Activated CD4-positive, alpha-beta T cell treated with anti-CD3 and anti-CD28 coated beads, Interleukin-10, Interleukin-2, amounts not matched to agents 100 ng/mL and 50 ng/mL, durations not matched to agents 16 hours and 8 hours (primary cell): ENCODE measurements at places on chromosomes 2 and 18.

DNA sequence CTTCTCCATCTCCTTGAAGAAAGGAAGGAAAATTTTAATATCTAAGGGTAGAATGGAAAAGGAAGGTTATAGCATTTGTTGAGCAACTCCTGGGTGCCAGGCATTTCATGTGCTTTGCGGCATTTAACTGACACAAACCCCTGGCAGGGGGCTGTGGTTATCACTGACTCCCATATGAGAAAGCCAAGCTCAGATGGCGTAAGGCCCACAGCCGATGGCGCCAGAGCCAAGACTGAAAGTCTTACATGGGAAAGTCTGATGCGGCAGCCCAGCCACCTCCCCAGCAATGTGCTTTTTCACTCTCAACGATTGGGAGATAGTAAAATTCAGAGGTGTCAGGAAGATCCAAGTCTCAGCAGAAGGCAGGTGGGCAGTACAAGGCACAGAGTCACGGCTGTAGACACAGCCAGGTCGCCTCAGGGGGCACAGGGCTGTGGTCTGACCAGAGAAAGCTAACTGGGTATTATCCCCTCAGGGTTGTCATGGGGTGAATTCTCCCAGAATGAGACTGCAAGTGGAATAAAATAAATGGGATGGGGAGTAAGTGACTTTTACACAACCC, 324.2 kb upstream of the NCKAP5 start:
- DNase-seq = no peak

DNA sequence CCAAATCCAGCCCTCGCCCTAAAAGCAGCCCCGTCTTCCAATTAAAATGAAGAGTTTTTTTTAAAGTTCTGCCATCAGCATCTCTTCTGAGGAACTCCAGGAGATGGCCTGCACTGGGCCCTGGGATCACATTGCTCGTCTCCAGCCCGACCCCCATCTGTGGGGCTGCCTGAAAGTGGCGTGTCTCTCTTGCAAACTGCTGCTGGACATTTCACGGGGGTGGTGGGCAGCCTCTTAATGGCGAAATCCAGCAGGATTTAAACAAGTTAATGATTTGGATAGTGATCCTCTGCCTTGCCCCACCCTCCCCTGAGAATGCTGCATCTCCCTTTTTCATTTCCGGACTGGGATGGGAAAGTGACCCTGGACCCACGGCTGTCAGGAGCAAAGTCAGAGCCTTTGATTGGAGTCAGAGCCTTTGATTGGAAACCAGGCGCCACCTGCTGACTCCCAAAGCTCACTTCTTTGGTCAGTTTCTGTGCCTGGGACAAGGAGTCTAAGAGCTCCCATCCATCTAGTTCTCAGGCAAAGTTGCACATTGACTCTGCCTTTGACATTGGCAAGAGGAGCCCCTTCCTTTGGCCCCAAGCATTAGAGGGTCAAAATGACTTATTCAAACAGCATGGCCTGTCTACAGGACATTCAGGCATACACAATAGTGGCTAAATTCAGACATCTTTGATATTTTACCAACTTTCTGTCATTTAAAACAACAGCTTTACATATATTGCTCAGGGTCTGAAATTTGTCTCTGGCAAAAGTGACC, 155.2 kb downstream of the SH3BP4 start:
- DNase-seq = peak; percentile 4

DNA sequence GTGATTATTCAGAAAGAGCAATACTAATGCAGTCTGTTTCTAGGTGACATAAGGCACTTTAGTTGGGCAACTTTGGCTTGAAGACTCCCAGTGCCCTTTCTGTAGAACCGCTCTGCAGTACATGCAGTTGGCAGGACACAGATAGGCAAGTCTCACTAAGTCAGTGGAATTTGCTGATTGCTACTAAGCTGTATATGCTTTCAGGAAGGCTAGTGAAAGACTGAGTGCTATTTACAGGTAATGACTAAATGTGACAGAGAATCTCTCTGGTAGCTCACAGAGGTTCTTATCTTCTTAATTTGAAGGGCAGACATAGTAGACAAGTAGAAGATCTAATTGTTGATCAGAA, 243.0 kb downstream of the WDPCP start:
- no peak for DNase-seq

- DNase-seq = no peak
Measured at GRCh38 chr2:219165058-219165911, 4.5 kb downstream of the SLC23A3 start.

DNA sequence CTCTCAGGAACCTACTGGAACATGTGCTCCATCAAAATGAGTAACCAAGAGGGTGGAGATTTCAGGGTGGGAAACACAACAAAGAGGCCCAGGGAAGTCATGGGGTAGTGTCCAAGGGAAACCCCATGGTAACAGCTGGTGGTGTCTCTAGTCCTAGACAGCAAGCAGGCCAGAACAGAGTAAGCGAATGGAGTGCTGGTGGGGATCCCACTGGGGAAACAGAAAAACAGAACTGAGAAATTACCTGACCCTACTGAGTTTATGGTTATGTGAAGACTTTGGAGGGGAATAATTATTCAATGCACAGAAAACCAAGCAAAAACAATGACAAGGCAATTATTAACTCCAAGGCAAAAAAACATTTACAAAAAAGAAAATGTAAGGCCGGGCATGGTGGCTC, 16.9 kb downstream of the ERCC3 start:
- no peak for DNase-seq

DNA sequence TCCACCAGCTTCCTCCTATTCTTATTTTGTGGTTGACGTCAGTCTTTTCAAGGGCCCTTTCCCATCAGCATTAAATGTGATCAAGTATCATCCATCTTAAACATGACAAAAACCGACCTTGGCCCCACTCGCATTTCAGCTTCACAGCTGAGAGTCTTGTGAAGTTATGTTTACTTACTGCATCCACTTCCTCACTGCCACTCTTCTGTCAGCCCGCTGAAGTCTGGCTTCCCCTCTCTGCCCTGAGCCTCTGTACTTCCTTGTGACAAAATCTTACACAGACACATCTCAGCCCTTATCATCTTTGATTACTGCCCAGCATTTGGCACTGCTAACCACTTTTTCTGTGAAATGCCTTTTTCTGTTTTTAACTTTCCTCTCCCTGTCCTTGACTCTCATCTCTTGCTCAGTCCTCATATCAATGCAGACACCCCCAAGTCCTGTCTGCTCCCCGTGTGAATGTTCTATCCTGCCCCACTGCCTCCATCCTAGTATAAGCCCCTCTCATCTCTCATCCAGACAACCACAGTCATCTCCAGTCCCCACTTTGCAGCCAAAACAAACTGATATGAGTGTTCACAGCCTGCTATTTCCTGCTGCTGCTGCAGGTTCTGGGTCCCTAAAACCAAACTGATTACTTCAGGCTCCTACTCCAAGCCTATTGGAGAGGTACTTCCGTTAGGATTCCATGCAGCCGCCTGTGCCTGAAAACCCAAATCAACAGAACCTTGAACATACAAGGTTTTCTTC, 31.4 kb downstream of the FOSL2 start:
- peak; percentile 69 for DNase-seq

- no peak for DNase-seq
Measured at GRCh38 chr2:149566652-149567051, 20.9 kb downstream of the MMADHC start.

DNA sequence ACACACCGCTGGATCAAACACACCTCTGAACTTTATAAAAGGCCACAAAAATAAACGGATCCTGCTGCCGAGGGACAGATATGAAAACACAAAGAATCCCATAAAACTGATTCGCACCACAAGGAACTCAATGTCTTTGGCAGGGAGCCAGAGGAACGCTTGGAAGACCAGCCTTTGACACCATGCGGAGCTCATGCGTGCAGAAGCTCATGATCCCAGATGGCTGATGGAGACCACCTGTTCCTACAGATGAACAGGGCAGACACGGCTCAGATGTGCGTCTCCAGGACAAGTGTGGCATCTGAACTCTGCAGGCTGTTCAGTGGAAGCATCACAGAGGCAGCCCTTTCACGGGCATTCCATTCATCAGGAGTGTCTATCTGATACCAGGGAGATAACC, 24.9 kb downstream of the COPS9 start:
- no peak for DNase-seq

GRCh38 chr18:3358310-3358709, 91.7 kb upstream of the TGIF1 start:
- DNase-seq = no peak

DNA sequence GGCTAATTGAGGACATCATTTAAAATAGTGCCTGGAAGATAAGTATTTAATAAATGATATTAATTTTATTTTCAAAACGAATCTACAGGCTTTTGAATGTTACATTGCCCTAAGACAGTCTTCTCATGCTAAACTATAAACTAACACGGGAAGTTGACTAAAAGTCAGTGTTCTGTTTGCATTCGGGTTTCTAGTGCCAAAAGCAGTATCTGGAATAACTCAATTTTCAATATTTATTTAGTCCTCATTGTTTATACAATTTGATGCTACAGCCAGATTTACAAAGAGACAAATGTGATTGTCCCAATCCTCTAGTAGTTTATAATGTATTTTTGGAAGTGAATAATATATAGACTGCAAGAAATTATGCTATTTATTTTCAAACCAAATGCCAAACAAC, 429.2 kb downstream of the LRP1B start:
- DNase-seq = no peak

GRCh38 chr2:229408356-229408755, 137.3 kb upstream of the PID1 start:
- no peak for DNase-seq

- DNase-seq = no peak
Measured at GRCh38 chr2:127358044-127358443, 29.7 kb downstream of the MAP3K2 start.

GRCh38 chr2:119416299-119416923, 15.2 kb upstream of the TMEM37 start:
- DNase-seq = no peak

DNA sequence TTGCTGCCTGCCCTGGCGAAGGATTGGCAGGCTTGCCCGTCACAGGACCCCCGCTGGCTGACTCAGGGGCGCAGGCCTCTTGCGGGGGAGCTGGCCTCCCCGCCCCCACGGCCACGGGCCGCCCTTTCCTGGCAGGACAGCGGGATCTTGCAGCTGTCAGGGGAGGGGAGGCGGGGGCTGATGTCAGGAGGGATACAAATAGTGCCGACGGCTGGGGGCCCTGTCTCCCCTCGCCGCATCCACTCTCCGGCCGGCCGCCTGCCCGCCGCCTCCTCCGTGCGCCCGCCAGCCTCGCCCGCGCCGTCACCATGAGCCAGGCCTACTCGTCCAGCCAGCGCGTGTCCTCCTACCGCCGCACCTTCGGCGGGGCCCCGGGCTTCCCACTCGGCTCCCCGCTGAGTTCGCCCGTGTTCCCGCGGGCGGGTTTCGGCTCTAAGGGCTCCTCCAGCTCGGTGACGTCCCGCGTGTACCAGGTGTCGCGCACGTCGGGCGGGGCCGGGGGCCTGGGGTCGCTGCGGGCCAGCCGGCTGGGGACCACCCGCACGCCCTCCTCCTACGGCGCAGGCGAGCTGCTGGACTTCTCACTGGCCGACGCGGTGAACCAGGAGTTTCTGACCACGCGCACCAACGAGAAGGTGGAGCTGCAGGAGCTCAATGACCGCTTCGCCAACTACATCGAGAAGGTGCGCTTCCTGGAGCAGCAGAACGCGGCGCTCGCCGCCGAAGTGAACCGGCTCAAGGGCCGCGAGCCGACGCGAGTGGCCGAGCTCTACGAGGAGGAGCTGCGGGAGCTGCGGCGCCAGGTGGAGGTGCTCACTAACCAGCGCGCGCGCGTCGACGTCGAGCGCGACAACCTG, at the start of gene DES:
Gene DES (plus strand): TSS at position 223 of the 857 bp plus-strand sequence. CDS start 86 bp downstream, at position 309.
- DNase-seq = no peak

GRCh38 chr2:144912206-144912605, 392.3 kb upstream of the ZEB2 start:
- DNase-seq = no peak

GRCh38 chr2:108446703-108447102, 2.3 kb upstream of the GCC2 start:
- DNase-seq = no peak

DNA sequence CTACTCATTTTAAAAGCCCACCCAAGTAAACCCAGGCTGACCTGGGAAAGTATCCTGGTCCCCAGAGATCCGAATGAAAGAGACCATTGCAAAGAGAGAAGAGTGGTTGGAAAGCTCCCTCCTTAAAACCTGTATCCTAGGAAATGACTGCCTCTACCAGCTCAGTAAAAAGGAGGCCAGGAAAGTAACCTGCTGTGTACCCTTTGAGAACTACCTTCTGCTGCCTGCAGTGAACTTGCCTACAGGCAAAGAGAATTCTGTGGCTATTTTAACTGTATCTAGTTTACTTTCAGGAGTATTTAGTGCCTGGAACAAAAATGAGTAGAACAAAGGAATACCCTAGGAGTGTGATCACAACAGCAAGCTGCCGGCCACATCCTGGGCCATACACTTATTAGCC, 641.7 kb upstream of the NRXN1 start:
- DNase-seq = no peak

DNA sequence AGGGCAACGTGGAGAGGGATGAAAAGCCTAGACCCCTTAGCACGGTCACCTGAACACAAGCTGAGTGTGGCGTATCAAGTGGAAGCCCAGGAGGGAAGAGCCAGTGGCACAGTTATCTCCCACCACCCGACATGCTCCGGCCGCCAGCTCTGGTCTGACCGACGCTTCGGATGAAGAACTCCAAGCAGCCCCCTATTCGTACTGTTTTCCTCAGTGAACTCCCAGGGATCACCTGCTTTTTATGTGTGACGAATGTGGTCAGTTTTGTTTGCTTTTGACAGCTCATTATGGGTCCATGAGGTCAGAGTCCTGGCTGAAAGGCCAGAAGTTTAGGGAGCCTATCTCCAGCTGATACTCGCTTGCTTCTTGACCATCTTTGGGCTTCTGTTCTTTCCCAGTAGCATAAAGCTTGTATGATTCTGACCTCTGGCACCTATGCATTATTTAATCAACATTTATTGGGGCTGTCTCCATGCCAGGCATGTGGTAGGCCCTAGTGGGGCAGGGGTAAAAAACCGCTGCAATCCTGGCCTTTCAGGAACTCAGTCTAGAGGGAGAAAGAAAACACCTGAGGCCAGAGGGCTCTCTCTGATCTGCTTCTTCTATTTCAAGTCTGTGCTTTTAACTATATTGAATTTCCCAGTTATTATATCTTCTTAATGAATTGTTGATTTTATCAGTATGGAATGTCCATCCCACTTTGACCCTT, 33.0 kb upstream of the MRPL33 start:
- no peak for DNase-seq

GRCh38 chr18:31429623-31430022, 17.9 kb upstream of the DSG3 start:
- no peak for DNase-seq

GRCh38 chr2:100802066-100802465, 17.9 kb upstream of the NPAS2 start:
- no peak for DNase-seq

DNA sequence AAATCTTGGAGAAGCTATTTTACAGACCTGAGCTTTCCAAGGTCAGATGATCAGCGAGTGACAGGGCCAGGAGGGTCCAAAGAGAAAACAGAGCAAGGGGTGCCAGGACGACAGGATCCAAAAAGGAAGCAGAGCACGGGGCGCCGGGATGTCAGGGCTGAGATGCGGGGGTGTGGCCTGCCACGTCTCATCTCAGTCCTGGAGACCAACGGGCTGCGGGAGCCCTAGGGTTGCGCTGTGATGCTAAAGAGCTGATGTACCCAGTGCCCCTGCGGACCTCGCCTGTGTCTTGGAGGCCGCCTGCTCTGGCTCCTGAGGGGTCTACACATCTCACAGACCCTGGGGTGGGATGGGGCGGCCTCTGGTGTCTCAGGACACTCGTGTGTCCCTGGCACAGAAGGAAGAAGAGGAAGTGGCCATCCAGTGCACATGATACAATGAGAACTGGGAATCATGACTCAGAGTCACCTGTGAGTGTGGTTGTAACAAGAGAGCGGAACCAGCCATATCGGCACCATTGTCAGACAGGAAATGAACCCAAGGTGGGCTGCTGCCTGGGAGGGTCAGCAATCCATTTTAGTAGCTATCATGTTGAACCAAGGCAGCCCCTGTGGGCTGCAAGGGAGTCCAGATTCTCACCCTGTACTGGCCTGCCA, 97.8 kb downstream of the MYT1L start:
- DNase-seq = no peak
